Left ventricle myocardium inferior (tissue), 1 donor: ENCODE measurements at places on chromosomes 1 and 21.

GRCh38 chr1:156816561-156817328 lies at the start of gene SH2D2A:
SH2D2A (minus strand) TSS chr1:156816848; CDS start chr1:156816708, 140 bp downstream.
- peak within 1 kb of the TSS; percentile 81 for H3K27ac ChIP-seq
- H3K4me1 ChIP-seq: peaks cover 28% of the 10 kb centered on the region
- no peaks in the 10 kb centered on the region for H3K36me3 ChIP-seq
- H3K4me3 ChIP-seq: peak within 1 kb of the TSS; percentile 65
- H3K27me3 ChIP-seq: peaks cover 27% of the 10 kb centered on the region
- no peak for DNase-seq

DNA sequence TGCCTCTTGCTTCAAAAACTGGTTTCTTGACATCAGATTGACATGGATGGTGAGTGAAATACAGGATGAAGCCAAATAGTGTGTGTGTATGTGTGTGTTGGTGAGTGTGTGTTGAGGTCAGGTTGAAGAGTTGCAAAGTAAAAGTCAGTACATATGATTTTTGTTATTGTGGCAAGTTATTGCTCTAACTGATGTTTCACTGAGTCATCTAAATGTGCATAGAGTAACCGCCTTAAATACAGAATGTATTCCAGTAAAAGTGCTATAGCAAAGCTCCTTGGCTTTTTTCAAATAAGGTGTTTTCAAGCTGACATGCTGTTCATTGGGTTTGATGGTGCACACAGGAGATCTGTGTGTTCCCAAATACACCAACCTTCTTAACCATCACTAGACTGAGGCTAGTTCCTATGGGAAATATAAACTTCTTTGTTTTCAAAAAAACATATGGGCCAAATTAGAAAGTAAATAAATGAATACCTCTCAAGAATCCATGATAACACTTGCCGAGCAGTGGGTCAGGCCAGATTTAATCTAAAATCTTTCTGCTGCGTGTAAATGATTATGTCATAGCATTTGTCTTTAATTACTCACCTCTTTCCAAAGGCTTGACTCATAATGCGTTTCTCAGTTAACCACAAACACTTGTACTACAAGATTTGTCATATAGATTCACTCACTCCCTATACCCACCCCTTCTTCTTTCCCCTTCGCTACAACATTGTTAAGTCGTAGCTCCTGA lies 151.1 kb downstream of the LYPLAL1 start:
- no peak for DNase-seq
- no peaks in the 10 kb centered on the region for H3K27me3 ChIP-seq
- no peak overlapping the region for H3K27ac ChIP-seq
- peaks cover 18% of the 10 kb centered on the region for H3K4me1 ChIP-seq
- no peak overlapping the region for H3K4me3 ChIP-seq
- peaks cover 15% of the 10 kb centered on the region for H3K36me3 ChIP-seq

DNA sequence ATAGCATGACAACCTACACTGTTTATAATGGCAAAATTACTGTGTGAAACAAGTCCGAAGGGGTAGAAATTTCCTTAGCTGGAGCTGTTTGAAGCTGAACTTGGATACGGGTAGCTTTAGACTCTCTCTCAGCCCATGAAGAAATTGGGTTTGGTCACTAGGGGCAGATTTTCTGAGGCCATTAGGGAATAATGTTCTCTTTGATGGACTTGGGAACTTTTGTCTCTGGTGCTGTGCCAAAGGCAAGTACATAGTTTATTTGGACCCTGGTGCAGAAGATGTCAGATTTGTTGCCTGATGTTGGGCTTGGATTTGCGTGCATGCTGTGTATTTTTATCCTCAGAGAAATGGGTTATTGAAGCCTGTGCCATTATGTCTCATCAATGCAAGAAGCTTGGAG lies 109.6 kb downstream of the VPS13D start:
- no peaks in the 10 kb centered on the region for H3K27me3 ChIP-seq
- H3K4me3 ChIP-seq: no peak overlapping the region
- peak overlapping the region; percentile 80 for H3K27ac ChIP-seq
- peaks cover 87% of the 10 kb centered on the region for H3K4me1 ChIP-seq
- peaks cover 20% of the 10 kb centered on the region for H3K36me3 ChIP-seq

- no peaks in the 10 kb centered on the region for H3K27me3 ChIP-seq
- no peak overlapping the region for H3K4me3 ChIP-seq
- H3K36me3 ChIP-seq: peaks cover 4% of the 10 kb centered on the region
- H3K27ac ChIP-seq: no peak overlapping the region
These were observed 12.1 kb downstream of the ADARB1 start for GRCh38 chr21:45086337-45086958.

DNA sequence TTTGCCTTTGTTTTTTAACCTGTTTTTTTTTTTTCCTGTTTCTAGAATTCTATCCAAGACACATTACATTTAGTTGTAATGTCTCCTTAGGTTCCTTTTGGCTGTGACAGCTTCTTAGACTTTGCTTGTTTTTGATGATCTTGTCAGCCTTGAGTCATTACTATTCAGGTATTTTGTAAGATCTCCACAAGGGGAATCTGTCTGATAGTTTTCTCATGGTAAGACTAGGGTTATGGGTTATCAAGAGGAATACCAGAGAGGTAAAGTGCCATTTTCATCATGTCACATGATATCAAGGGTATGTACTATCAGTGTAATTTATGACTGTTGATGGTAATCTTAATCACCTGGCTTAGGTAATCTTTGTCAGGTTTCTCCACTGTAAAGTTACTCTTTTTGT lies 99.1 kb upstream of the GFI1 start:
- peaks cover 22% of the 10 kb centered on the region for H3K36me3 ChIP-seq
- H3K27me3 ChIP-seq: no peaks in the 10 kb centered on the region
- H3K27ac ChIP-seq: no peak overlapping the region
- H3K4me3 ChIP-seq: no peak overlapping the region
- no peak for DNase-seq

GRCh38 chr21:16537501-16537900 lies 807.7 kb downstream of the USP25 start:
- peaks cover 31% of the 10 kb centered on the region for H3K4me1 ChIP-seq
- peak overlapping the region; percentile 91 for H3K27ac ChIP-seq
- H3K4me3 ChIP-seq: peak overlapping the region; percentile 64
- DNase-seq: no peak
- no peaks in the 10 kb centered on the region for H3K27me3 ChIP-seq

DNA sequence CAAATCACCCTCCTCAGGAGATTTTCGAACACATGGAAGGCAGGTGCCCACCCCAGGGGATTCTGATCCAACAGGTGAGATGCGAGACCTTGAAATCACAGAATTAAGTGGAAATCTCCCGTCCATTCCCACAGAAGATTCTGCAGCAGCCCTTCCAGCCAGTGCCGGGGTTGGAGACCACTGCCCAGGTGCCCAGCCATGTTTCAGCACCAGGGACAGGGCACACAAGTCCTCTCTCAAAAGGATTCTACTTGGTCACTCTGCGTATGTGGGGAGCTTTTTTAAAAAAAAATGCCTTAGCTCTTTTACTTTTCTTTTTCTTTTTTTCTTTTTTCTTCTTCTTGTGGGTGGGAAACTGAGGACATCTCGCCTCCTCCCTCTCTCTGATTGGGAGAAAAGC lies 80.7 kb downstream of the VWA5B1 start:
- H3K4me1 ChIP-seq: peaks cover 10% of the 10 kb centered on the region
- no peaks in the 10 kb centered on the region for H3K36me3 ChIP-seq
- H3K27me3 ChIP-seq: peaks cover 100% of the 10 kb centered on the region
- H3K27ac ChIP-seq: no peak overlapping the region
- no peak overlapping the region for H3K4me3 ChIP-seq
- no peak for DNase-seq
